ENCODE measurements at places on chromosomes 2 and 18.

DNA sequence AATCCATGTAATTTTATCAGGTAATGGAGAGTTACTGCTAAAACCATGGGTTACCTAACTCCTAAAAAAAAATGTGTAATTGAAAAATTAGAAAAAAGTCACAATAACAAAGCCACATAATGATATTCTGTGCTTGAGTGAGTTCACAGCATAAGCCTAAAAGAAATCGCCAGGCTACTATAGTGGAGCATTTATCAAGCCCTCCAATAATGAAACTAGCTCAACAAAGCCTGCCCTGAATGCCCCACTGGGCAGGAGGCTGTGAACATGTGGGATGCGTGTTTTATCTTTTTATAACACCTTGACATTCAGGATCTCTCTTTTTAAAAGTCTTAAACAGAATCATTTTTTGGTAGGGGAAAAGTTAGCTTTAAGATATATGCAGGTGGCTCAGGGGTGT lies 86.3 kb downstream of the KCTD18 start:
- DNase-seq: no peak

DNA sequence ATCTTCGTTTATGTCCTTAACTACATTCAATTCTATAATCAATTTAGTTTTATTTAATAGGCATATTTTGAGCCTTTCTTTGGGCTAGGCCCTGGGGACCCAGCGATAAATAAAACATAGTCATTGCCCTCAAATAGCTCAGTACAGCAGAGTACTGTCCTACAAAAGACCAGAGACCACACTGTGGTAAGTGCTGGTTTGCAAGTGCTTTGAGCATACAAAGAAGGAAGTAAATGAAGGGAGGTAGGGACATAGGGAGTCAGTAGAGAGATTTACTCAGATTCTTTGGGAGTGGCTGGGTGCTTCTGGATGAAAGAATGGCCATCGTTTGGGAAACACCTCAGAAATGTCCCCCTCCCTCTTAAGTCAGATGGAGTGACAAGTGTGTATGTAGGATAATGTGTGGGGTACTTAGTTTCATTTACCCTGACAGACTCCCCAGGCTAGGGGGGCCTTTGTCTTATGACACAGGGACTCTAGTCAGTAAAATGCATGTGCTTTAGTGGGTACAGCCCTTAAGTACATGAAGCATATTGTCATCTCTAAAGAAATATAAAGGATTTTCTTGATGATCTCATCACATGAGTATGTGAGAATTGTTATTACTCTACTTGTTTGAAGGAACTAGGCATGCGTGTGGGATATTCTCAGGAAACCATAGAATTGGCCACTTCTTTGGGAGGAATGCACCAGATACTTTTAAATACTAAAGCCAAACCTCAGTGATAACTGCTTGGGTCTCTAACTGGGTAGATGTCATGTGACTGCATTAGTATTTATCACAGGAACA lies 35.1 kb downstream of the MAPRE2 start:
- DNase-seq: no peak

DNA sequence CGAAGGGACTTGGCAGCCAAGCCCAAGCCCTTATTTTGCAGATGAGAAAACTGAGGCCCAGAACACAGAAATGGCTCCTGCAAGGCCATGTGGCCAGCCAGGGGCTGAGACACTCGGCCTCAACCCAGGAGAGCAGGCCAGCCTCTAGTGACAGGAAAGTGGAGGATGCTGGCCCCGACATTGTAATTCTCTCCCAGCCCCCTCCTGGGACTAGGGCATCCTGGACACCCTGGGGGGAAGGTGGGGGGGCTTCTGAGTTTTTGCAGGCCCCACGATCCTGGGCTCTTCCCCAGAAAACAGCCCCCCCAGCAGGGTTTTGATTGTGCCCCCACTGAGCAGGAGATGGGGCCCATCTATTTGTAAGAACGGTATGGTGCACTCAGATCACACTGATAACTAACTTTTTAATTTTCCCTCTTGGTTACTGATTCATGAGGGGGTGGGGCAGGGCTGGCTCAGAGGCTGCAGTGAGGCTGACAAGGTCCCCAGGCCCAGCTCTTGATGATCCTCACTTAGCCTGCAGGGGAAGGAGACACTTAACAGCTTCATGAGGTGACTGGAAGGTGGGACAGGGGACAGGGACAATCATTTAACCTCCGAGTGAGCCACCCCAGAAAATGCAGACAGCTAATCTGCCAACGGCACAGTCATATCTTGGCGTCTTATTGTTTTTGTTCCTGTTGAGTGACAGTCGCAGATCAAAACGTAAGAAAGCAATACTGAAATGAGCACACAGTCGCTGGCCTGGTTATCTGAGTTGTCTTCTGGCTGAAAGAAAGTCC lies 18.9 kb downstream of the SMAD7 start:
- DNase-seq: no peak

DNA sequence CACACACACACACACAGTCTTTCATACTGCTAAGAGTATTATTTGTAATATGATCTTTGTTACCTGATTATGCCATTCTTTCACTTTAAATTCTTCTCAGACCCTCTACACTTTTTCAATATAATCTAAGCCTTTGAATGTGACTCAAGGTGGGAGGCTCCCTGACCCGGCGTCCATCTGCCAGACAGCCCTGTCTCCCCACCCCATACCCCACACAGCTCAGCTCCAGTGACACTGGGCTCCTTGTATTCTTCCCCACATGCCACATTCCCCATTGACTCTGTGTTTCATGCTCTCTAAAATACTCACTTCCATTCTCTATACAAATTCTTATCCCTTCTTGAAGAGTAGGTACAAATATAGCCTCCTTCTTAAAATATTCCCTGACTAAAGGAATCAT lies 442.2 kb downstream of the TGIF1 start:
- DNase-seq: no peak

- DNase-seq: no peak
Measured at GRCh38 chr2:107592280-107592624, 234.4 kb upstream of the RGPD4 start.

GRCh38 chr2:212928681-212929080 lies 222.7 kb downstream of the IKZF2 start:
- DNase-seq: no peak

DNA sequence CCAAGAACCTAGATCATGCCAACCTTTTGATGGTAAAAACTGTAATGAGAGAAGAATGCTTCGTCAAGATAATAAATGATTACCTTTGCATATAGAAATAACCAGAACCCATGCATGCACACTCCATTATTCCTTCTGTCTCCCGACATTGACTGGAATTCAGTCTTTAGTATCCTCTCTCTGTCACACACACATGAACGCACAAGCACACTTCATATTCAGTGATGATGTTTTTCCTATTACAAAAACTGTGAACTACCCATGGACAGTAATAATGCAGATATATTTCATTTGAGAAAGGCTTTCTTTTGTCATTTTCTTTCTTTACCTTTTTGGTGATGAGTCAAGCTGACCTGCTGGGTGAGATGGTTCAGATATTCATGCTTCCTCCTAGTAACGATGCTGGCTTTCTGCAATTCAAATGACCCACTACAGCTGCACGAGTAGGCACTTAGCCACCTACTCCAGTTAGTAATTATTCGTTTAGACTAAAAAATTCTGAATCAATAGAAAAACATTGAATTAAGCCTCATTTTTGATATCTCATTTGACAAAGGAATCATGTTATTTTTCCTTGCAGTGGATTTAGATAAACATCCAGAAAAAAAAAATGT lies 382.2 kb downstream of the TGIF1 start:
- no peak for DNase-seq

DNA sequence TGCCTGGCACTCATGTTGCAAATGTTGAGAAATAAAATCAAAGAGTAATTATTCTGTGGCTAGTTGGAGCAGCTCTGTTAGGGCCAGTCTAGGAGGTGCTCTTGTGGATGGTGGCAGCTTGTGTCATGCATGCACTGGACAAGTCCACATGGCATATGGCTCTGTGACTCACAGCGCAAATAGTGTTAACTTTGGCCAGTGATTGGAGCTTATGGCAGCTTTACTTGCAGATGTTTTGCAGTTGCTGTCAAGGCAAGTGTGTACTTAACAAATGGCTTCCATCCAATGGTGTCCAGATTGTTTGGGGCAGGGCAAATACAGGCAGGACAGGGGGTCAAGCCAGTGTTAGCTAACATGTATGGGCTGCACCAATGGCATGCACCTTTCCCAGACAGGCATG lies 26.1 kb upstream of the TMX3 start:
- DNase-seq: no peak

- DNase-seq: no peak
Measured at GRCh38 chr2:232411901-232412629, 5.4 kb downstream of the ALPG start.

DNA sequence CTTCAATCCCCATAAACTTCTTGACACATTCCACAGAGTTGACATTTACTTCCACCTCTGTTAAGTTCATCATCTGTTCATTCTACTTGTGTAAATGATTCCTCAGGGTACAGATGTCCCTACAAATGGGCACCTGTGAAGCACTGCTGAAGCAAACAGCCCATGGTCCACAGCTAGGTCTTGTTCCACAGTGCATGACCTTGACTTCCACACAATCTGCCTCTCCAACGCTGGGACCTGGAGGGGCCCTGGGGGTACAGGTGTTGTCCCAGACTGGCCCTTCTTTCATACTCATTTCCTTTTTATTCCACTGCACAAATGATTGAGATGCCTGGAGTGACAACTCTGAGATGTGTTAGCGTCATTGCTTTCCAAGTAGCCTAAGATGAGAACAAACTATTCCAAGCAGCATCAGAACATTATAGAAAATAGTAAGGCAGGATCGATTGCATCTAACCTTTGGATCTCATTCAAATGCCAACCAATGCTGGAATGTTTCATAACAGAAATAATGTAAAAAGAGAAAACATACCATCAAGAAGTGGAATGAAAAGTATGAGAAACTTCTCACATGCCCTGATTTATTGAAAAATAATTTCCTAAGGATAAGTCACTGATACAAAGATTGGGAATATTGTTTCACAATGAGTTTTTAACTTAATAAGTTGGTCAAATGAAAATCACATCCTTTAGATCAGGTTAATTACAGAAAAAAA lies 31.2 kb downstream of the PIEZO2 start:
- DNase-seq: no peak

- no peak for DNase-seq
Measured at GRCh38 chr2:225600444-225600843, 200.9 kb downstream of the NYAP2 start.

GRCh38 chr2:4139731-4140130 lies 436.4 kb downstream of the DCDC2C start:
- DNase-seq: no peak

DNA sequence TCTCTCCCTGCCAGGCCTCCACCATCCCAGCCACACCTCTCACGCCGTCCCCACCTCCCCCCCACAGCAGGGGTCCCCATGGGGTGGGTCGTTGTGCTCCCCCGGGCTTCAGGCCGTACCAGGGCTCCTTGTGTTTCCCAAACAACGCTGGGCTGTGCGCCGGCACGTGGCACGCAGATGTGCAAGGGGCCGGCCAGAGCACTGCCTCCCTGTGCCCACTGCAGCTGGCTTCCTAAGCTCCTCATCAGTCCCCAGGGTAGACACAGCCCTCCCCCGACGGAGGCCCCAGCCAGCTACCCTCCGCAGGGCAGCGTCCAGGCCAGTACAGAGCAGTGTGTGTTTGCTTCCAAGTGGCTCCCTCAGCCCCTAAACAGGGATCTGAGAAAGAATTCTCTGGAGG lies 34.0 kb downstream of the BIN1 start:
- DNase-seq: no peak

GRCh38 chr2:86631846-86632485 lies 8.3 kb upstream of the RNF103 start:
- DNase-seq: no peak

DNA sequence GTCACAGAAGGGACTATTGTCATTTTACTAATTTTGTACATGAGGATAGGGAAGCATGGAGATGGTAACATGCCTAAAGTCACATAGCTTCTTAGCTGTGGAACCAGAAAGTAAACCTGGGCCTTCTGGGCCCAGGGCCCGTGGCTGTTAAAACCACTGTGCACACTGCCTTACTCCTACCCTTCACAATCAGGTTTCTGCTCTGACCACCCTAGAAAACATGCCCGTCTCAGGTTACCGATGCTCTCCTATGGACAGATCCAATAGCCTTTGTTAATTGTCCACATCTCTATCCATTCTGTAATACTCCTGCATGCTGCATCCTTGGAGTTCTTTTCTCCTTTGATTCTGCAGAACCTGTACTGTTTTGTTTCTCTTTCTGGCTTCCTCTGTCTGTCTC lies 79.0 kb upstream of the TACR1 start:
- DNase-seq: no peak

DNA sequence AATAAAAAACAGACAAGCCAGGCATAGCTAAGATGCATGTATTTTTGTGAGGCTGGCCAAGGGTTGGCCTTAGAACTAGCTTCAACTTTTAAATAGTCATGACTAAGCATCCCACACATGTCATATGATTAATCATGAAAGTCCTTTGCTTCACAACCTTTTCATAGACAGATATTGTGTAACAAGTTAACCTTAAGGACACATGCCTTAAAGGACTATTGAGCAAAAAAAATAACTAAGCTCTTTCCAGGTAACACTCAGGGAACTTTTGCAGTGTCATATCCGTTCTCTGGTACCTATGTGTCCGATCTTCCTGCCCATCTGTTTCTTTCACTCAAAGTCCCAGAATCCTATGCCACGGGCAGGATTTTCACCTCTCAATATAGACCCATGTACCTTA lies 498.4 kb downstream of the STK39 start:
- no peak for DNase-seq

DNA sequence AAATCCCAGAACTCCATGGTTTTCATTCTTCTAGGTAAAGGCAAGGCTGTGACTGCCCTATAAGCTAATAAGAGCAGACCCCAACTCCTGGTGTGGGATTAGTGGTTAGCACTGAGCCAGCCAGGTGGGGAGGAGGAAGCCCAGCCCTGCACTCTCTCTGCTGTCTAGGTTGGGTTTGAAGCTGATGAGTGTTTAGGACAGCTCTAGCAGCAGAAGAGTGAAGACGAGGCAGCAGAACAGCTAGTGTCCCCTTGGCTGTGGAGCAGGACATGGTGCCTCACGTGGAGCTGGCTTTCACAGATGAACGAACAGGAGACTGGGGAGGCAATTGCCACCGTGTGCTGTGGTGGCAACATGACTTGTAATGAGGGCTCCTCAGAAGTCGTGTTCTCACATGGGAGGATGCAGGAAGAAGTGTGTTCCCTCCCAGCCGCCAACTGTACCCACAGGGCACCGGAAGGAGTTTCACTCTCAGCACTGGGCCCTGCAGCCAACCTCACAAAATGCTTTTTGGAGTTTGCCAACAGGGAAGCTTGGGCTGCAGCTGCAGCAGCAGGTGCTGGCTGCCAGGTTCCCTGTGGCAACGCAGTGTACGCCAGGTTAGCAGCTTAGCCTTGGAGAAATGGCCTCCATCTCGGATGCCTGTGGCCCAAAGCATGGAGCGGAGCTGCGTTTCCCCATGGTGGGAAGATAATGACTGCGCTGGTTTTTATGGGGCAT lies 328.2 kb downstream of the SETBP1 start:
- DNase-seq: no peak

- DNase-seq: peak; percentile 71
Measured at GRCh38 chr2:169109502-169110409, 40.4 kb downstream of the DHRS9 start.
